ENCODE measurements at places on chromosomes 12 and 14.

- no peak for DNase-seq
These were observed 9.4 kb downstream of the ZBTB39 start for GRCh38 chr12:56996793-56997545.

DNA sequence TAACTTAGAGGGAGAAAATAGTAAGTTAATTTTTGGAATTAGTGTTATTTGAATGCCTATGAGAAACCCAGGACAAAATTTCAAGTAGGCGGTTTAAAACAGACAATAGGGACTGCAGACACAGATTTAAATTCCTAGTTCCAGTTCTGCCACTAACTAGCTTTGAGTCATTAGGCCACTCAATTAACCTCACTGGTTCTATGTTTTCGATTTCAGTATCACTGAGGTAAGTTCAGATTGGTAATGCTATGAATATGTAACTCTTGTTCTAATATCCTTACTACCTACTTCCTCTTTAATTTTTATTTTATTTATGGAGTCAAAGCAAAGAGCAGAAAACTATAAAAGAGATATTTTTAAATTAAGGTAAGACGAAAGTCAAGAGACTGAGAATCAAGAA lies 52.6 kb downstream of the GALC start:
- no peak for DNase-seq

DNA sequence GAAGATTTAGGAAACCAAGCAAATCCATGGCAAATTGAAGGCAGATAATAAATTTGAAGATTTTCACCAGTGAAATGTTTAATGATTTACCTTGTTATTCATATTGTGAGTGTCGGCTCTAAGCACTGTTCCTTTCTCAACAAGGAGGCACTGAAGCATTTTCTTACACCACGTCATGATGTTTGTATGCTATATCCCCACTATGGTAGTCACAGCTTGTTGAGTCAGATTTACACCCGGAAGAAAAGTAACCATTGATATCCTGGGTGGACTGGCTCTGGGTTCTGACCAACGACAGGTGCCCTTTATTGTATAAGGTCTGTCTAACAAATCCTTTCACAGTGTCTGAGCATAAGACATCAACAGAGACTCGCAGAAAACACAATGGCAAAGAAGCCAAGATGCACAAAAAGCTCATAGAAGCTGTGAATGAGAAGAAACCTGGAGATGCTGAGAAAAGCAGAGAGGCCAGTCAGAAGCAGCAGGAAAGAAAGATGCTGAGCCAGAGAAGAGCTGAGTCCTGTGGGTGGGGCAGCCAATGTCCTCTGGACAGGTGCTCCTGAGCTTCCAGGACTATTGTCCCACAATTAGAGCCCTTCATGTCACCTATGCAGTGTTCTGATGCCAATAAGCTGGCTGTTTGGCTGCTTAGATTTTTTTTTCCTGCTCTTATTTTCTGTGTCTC lies 49.7 kb upstream of the ARHGAP5 start:
- DNase-seq = no peak

GRCh38 chr12:65308601-65309071 lies 30.2 kb downstream of the MSRB3 start:
- peak; percentile 54 for DNase-seq

DNA sequence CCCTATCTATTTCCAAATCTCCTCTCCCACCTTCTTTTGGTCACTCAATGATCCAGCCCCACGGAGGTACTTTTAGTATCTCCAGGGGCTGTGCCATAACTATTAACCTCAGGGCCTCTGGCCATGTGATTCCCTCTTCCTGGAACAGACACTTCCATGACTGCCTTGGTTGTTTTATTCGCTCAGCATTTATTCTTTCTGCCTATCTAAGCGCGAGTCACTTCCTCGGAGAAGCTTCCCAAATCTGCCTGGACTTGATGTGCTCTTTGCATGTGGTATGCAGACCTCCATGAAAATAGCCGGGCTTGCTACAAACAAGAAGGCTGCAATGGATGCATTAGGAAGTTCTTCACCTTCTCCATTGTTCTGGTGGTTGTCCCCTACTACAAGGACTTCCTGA lies 939.0 kb upstream of the TMEM132C start:
- no peak for DNase-seq

DNA sequence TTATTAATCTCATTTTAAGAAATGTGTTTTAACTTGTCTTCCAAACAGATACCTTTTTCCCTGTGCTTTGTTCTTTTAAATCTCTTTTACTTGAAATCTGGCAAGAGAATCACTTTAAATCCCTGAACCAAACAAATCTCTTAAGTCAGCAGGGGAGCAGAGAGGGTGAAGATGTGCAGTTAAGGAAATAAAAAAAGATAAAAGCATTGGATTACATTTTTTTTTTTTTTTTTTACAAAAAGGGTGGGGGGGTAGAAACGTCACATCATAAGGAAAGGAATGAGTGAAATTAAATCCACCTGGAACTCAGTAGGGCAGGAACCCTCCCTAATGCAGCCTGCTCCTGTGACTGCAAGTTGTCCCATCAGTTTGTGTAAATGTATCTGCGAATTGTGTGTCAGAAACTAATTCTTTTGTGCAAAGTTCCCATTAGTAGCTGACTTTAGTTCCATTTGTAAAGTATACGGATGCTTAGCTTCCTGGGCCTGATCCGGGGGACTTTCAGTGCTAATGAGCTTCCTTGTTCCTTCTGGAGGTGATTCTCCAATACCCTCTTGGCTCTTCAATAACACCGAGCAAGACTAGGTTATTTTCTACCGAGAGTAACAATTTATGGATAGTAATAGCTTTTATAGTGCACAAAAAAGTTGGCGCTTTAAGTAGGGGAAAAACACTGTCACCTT lies 1.5 kb downstream of the TTC6 start:
- no peak for DNase-seq

GRCh38 chr14:103192246-103192840 lies 69.1 kb downstream of the TNFAIP2 start:
- no peak for DNase-seq

GRCh38 chr12:54340846-54341245 lies 15.9 kb downstream of the COPZ1 start:
- no peak for DNase-seq

DNA sequence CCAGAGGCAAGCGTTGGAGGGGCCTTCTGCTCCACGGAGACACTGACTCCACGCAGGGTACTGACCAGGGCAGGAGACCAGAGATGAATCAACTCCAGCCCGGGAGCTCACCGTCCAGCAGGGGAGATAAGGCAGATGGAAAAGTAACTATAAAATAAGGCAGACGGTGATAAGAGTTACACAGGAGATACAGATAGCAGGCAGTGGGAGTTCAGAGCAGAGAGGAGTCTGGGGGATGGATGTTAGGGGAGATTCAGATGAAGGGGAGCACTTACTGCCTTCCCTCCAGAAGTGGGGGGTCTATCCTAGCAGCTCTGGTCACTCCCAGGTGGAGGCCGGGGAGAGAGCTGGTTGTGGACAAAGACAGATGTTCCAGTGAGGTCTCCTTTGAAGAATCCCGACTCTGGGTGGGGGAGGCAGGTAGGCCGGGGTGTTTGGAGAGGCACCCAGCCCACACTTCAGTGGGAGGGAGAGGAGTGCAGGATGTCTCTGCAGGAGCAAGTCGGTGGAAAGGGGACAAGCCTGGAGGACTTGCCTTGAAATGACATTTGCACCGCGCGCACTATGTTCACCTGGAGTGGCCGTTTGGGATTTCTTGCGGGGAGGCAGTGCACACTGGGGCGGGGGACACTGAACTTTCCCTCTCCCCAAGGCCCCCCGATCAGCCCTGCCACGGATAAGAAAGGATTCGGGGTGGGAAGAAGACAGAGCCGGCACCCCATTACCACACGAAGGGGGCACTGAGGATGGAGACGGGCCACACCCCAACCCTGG lies 1.2 kb downstream of the PITPNM2 start:
- DNase-seq = no peak

DNA sequence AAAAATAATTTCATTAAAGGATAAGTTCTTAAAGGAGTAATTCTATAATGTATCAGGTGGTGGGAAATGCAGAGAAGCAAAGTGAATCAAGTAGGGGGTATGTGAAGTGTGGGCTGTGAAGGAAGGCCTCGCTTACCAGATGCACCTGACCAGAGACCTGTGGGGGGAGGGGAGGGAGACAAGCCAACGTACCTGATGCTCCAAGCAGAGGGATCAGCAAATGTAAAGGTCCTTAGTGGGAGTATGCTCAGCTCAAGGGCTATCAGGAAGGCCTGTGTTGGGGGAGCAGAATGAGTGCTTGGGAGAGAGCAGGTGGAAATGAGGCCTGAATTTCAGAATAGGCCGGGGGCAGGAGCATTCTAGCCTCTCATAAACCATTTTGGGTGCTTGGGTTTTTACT lies 57.1 kb downstream of the ANO4 start:
- DNase-seq = no peak

GRCh38 chr14:104230119-104230815 lies 91.9 kb downstream of the KIF26A start:
- no peak for DNase-seq

DNA sequence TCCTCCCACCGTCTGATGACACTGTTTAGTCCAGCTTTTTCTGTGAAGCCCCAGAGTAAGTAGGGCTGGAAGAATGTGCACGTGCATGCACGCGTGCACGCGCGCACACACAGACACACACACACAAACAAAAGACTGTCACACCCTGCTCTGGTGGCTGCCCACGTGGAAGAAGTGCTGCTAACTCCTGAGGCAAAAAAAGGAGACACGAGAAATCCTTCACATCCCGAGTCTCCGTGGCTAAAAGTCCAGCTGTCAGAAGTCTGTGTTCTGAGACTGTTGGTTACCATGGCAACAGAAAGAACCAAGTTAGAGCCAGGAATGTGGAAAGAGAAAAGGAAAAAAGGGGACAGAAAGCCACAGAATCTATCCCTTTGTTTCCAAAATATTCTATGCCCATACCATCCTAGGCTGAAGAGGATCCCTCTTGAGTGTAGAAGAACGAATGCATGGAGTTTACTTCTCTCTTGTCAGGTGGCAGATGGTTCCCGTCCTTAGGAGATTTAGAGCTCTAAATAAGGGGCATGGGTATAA lies 1.6 kb upstream of the C12orf71 start:
- DNase-seq = no peak

DNA sequence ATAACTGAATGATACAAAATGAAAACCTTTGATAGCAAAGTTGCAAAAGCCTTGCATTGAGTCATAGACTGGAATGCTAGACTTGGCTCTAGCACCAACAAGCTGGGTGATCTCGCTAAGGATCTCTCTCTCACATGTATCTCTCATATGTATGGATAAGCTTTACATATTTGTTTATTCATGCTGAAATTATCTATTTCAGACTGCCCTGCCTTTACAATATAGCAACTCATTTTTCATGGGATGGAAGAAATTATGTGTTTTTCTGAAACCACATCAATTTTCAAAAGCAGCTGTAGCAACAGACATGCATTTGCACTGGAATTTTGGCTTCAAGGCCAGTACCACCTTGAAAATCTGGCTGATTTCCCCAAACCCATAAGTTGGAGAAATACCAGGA lies 11.4 kb downstream of the RERG start:
- no peak for DNase-seq

DNA sequence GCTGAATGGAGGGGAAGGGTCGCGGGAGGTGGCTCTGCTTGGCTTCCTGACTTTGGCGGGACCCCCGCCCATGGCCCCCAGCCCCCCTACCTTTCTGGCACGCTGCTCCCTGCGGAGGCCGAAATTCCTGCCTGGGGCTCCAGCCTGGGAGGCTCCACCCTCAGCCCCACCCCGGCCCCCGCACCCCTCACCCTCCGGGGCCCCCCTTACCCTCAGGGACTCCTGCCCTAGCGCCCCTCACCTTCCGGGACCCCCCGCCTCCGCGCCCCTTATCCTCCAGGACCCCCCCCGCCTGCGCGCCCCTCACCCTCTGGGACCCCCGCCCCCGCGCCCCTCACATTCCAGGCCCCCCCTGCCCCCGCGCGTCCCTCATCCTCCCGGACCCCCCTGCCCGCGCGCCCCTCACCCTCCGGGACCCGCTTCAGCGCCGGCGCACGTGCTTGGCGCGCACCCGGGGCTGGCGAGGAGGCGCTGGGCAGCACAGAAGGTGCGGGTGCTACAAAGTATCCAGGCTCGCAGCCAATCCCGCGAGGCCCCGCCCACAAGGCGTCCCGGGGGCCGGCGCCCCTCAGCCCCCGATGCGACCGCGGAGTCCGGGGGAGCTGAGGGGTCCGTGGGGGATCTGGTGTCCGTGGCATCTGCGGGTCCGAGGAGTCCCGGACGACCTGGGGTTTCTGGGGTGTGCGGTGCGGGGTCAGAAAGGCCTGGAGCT lies at the start of gene ANHX:
Gene ANHX (minus strand): TSS at position 477 of the 712 bp plus-strand sequence. CDS start 1,521 bp downstream, outside the sequence.
- DNase-seq = no peak

DNA sequence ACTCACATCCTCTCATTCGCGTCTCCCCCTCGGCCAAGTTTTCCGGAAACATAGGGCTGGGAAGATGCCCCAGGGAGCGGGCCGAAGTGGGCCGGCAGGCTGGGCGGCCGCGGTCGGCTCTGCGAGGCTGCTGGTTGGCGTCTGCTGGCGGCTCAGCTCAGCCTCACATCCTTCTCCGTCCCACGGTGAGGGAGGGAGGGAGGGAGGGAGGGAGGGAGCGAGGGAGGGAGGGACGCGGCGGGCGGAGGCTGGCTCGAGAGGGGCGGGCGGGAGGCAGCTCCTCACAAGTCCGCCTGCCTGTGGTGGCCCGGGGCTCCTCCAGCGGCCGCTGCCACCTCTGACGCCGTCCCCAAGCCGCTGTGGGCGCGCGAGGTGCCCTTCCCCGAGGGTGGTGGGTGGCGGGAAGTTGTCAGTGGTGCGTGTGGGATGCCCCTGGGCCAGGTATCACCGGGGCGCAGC lies 93.8 kb downstream of the RFLNA start:
- peak; percentile 95 for DNase-seq
